Left lung (tissue), 14 donors: ENCODE measurements at places on chromosomes 2 and 18.

- DNase-seq: peak; percentile 83
Observed at GRCh38 chr2:106192752-106193689, 1.1 kb downstream of the UXS1 start.

- no peak for DNase-seq
Observed at GRCh38 chr2:73212448-73213176, 1.4 kb upstream of the SMYD5 start.

GRCh38 chr2:240563951-240564560 lies 3.9 kb downstream of the DUSP28 start:
- no peak for DNase-seq

DNA sequence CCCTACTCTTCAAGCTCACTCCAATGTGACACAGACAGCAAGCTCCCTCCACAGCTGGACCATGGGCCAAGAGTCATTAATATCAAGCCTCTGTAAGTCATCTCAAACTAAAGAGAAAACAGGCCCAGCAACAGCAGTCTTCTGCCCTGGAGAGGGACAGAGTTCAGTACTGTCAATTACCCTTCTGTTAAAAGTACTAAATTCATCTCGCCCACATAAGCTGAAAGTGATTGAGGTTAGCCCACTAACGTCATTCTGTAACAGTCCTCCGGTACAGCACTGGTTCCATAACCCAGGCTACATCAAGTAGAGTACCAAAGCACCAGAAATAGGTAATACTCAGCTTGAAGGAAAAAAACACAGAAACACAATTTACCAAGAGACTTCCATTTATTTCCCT lies 25.9 kb downstream of the THADA start:
- DNase-seq: no peak

DNA sequence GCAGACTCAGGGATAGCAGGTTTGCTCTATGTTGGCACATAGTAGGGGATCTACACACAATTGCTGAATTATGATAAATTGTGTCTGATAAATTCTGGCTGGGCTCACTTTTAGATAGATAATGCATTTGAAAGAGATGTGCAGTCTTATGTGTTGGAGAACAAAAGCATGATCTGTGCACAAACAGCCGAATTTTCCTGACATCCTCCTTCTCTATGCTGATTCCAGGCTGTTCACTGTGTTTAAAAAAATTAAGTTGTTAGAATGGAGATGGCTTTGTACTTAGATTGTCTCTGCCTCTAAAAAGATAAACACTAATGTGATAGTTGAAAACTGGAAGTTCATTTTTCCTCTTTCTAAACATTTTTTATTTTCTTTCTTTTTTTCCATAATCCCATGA lies 2.1 kb downstream of the CERS6 start:
- DNase-seq: no peak

DNA sequence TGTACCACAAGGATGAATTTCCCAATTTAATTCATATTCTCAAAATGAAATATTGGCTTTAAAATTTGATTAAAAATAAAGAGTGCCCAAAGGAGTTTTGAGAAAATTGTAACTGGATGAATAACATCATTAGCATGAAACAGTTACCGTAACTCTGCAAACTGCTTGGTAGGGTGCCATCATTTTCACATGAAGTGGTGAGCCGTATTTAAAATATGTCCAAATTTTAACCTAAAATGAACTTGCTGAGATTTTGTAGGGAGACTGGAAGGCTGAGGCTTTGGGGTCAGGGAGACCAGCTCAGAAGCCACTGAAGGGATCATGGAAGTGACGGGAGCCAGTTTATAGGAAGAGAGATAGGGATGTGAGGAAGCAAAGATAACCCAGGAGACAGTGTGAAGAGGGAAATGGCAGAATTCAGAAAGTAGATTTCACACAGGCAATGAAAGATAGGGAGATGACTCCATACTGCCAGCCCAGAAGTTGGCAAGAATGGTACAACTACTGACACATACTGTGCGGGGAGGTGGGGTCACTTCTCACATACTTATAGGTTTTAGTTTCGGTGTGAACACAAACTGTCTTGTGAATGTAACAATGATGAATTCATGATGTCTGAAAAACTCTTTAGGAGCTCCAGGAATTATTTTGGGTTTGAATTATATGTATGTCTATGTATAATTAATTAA lies 53.8 kb downstream of the EFEMP1 start:
- DNase-seq: no peak

DNA sequence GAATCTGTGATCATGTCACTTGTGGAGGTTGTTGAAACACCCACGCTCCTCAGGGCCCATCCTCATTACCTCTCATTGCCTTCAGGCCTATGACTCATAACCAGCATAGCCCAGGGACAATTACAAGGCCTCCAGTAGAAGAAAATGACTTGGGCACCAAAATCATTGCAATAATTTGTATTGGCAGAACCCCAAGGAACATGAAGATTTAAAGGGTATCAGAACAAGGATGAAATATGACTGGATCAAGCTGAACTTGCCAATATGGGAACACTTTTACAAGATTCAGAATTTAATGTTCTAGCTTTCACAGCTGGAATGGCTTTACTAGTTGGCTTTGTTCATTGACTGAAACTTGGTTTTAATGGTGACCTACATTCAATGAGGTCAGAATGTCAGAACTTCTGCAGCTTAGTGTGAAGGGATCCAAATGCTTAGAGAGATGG lies 156.4 kb downstream of the COPS8 start:
- DNase-seq: no peak

DNA sequence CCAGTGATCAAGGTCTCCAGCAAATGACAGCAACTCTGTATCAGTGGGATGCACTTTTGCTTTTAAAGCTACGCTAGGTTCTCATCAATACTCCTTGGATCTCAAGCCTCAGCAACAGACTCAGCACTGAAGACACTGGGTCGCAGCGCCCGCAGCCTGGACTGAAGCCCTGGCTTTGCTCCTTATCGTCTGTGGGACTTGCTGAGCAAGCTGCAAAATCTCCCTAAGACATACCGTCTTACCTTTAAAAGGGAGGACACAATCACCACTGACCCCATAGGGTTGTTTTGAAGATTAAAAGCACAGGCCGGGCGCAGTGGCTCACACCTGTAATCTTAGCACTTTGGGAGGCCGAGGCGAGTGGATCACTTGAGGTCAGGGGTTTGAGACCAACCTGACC lies 8.1 kb downstream of the CYB5A start:
- DNase-seq: no peak
